ENCODE measurements at places on chromosomes 1 and 21. TPM values are rescaled to one million over a fixed set of nuclear protein-coding genes. Genes with fewer than 3 reads are reported as not detected.

Gene ITLN1
- polyA plus RNA-seq: not detected

Gene DMRTA2
- polyA plus RNA-seq: not detected

Gene ANKRD35
- 2.7 TPM for polyA plus RNA-seq

Gene DHCR24
- polyA plus RNA-seq: 89.0 TPM

Gene SLC9C2
- not detected for polyA plus RNA-seq

Gene CLDN17
- polyA plus RNA-seq: not detected

Gene VSIG8
- polyA plus RNA-seq: not detected

Gene TRIM63
- polyA plus RNA-seq: not detected

Gene BRINP3
- polyA plus RNA-seq: 0.09 TPM

Gene EXOSC10
- polyA plus RNA-seq: 65.9 TPM

Gene CELA2A
- polyA plus RNA-seq: not detected

Gene CYP4A11
- not detected for polyA plus RNA-seq

Gene GCLM
- 58.6 TPM for polyA plus RNA-seq

Gene ARHGAP30
- not detected for polyA plus RNA-seq

DNA sequence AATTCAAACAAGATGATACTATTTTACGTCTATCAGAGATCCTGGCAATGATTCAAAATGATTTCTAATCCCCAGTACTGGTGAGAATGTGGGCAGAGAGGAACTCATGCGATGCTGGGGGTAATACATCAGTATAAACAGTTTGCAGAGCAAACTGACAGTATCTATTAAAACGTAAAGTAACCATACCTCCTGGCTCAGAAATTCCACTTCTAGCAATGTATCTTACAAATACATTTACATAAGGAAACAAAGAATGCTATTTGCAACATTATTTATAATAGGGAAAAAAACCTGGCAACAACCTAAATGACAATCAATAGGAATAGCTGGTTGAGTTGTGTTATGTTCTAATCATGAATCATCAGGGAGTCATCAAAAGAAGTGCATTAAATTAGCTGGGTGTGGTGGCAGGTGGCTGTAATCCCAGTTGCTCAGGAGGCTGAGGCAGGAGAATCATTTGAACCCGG, 15.9 kb downstream of the RCAN1 start:
- no peak for DNase-seq

- no peak for DNase-seq
Measured at GRCh38 chr1:7574121-7575040, 196.7 kb upstream of the VAMP3 start.

- DNase-seq: no peak
Measured at GRCh38 chr21:33075128-33075527, 5.2 kb downstream of the OLIG1 start.

DNA sequence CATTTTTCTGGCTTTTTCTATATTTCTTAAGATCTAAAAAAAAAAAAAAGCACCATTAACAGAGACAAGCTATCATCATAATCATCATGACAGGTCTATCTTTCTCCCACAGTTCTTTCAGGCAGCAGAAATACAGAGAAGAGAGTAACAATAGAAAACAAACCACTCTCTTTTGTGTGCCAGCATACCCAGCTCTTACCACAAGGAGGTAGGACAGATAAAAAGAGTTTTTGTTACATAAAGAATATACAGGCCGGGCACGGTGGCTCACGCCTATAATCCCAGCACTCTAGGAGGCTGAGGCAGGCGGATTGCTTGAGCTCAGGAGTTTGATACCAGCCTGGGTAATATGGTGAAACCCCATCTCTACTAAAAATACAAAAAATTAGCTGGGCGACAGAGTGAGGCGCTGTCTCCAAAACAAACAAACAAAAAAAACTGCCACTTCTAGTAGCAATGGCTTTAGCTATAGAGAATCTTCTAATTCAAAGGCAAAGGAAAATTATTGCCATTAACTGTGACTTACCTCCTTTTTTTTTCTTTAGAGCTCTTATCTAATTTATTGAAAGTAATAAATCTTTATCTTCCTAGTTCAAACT, 39.7 kb downstream of the ANKRD13C start:
- DNase-seq: no peak

DNA sequence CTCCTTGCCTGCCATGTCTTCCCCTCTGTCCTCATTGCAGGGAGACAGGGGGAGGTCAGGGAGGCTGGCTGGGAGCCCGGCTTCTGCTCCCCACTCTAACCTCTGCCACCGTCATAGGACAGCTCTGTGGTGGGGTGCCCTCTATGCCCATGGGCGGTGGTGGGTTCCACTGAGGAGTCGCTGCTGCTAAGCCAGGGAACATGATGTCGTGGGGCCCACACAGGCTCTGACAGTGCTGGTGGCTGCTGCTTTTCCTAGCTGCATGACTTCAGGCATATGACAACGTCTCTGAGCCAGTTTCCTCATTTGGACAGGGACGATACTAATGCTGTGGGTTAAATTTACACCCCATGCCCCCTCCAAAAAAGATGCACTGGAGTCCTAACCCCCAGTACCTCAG, 14.7 kb downstream of the KCNA10 start:
- DNase-seq: no peak

GRCh38 chr1:36653850-36654249, 171.1 kb upstream of the CSF3R start:
- no peak for DNase-seq

DNA sequence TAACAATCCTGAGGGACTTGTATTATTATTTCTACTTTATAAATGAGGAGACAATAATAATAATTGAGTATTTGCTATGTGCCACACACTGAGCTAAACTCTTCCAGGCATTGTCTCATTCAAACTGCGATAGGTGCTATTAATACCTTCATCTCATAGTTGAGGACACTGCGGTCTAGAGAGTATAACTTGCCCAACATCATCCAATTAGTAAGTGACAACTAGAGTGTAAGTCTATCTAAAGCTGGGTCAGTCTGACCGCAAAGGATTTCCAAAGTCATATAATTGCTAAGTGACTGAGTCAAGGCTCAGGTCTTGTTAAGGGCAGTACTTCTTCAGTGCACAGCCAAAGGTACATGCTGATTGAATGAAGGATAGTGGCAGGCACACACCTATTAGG, 9.7 kb downstream of the BCL9 start:
- DNase-seq: no peak

- no peak for DNase-seq
Measured at GRCh38 chr1:229856009-229856650, 210.9 kb upstream of the GALNT2 start.

DNA sequence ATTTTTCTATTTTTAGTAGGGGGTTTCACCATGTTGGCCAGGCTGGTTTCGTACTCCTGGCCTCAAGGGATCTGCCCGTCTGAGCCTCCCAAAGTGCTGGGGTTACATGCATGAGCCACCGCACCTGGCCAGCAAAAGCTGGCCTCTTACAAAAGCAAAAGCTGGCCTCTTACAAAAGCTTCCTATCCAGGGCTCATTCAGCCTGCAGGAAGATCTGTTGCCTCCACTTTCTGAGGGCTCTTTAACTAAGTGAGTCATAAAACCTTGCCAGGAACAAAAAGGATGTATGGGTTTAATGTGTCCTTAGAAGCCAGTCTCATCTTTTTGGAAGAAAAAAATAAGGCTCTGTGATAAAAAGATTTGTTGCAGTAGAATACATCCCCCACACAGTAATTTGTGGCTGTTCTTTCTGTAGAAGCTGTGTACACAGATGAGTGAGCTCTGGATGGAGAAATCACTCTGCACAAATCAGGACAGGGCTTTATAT, 15.0 kb downstream of the HTR1D start:
- DNase-seq: no peak

GRCh38 chr1:220121791-220122530, 28.0 kb downstream of the IARS2 start:
- no peak for DNase-seq

GRCh38 chr1:212062832-212063438, 27.4 kb downstream of the DTL start:
- DNase-seq: peak; percentile 13

DNA sequence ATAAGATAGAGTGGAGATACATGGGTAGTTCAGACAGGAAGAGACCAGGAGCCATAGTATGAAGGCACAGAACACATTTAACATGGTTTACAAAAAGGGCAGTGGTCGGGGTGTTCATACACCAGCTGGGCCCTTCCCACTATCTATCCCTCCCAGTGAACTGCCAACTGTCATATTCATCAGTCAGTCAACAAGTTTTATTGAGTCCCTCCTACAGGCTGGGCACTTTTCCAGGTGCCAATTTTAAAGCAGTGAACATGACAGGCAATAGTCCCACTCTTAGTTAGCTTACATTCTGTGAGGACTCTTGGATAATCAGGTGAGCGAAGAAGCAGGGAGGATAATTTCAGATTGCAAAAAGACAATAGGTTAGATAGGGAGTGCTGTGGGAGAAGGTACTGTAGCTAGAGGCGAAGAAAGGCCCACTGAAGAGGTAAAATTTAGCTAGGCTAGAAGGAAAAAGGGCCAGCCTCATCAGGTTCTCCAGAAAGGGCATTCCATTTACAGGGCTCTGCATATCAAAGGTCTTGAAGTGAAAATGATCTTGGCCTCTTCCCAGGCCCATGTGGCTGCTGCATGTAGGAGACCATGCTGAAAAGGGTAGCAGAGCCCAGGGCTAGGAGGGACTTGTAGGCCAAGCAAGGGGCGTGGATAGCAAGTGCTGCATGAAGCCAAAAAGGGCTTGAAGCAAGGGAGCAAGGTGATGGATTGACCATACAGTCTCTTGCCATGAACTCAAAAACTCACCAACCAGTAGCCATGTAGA, 274.7 kb upstream of the SNX7 start:
- no peak for DNase-seq

- no peak for DNase-seq
Measured at GRCh38 chr1:202964791-202965410, 2.2 kb downstream of the CYB5R1 start.

DNA sequence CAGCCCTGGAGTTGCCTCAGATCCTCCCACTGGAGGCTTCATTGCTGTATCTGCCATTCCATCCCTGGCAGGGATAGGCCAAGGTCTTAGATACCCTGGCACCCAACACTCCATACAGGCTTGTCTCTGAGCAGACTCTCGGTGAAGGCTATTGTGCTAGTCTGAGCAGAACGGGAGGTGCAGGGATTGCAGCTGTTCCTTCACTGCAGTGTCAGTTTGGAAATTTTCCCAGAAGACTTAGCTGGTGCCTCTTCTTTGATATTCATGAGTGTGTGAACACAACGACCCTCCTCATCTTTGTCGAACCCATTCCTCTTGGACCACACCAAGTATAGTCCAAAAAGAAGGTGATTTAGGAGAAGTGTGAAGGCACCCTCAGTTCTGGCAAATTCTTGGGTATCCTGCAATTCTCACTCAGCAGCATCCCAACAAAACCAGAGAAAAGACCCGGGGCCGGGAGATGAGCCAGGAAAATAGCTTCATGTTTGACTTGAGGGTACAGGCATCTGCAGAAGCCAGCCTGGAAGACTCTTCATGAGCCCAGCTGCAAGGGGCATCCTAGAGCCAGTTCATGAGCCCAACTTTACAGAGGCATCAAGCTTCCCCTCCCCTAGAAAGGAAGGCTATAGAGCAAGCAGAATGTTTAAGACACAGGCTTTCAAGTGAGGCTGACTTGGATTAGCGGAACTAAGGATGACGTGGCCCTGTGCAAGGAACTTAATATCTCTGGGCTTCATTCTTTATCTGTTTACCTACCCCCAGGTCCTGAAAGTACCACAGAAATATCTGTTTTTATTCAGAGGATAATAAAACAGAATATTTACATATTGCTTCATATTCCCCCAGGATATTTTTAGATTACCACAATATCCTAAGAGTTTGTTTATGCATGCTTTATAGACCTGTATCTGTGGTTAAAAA, 38.8 kb upstream of the HAO2 start:
- no peak for DNase-seq

- no peak for DNase-seq
Measured at GRCh38 chr1:24393892-24394291, 19.7 kb downstream of the STPG1 start.

DNA sequence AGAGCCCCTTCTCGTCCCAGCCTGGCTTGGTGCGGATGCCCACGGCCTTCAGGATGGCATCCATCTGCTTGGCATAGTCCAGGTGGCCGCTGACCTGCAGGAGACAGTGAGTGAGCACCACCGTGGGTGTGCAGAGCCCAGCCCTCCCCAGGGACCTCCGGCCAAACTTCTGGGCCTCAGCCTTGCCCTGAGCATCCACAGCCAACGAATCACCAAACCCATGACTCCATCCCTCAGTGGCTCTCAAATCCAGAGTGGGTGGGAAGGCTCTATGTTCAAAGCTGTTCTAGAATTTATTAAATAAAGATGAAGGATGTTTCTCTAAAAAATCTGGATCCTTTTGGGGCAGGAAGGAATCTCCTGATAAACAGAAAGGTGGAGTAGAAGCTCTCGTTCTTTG, 18.7 kb downstream of the HTR6 start:
- DNase-seq: no peak

DNA sequence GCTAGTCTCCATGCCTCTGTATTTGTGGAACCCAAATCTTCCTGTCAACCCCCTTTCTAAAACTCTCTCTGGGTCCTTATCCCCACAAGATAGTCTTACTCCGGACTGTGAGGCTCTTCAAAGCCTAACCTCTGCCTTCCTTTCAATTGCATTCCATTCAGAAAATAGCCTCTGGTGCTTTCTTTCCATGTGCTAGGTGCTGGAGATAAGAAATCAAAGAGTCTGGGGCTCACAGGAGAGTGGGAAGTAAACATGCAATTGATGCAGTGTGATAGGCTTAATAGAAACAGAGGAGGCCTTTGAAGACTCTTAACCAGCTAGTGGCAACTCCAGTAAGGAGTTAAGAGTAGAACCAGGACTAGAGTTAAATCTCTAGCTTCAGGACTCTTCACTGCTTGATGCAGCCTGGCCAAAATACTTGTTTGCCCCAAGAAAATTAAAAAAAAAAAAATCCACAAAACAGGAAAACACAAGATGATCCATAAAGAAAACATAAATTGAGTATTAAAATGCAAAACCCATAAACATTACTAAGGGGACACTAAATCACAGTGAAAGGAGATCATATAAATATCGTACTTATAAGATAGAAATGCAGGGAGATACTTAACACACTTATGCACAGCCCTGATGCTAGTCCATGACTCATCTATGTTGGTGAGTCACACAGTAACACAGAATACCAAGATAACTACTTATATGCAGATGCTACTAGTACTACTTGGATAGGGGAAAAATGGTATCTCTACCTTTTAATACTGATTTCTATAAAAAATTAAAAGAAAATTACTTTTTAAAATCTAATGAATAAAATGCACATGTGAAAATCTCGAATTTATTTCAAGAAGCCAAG, 341.5 kb downstream of the KCNH1 start:
- peak; percentile 43 for DNase-seq

DNA sequence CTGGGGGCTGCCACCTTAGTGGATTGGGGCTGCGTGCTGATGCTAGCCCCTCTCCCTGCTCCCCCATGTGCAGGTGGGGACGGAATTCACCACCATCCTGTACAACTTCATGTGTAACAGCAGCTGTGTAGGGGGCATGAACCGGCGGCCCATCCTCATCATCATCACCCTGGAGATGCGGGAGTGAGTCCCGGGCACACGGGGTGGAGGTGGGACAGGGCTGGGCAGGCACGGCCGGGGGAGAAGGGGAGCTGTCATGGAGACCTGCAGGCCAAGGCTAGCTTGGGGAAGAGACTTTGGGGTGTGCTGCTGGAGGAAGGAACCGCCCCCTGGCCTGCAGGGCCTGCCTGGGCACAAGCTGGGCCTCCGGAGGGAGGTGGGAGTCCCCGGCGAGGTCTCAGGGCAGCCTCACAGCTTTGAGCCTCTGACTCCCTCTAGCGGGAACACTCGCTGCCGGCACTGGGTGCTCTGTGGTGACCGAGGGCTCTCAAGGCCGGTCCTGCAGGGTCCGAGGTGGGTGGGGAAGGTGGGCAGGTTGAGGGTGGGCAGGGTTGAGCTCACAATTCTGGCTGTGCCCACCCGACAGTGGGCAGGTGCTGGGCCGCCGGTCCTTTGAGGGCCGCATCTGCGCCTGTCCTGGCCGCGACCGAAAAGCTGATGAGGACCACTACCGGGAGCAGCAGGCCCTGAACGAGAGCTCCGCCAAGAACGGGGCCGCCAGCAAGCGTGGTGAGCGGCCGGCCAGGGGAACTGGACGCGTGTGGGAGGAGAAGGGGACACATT, 25.0 kb upstream of the CCDC27 start:
- DNase-seq: no peak
